ENCODE measurements at places on chromosomes 3 and 15. TPM values are rescaled to one million over a fixed set of nuclear protein-coding genes. Genes with fewer than 3 reads are reported as not detected.

The TGM5 gene
- polyA plus RNA-seq, result 0.09 TPM

The TIGIT gene
- polyA plus RNA-seq, result 0.38 TPM

The LTK gene
- polyA plus RNA-seq, result 2.9 TPM

The WDR76 gene
- 16.4 TPM for polyA plus RNA-seq

The POC1A gene
- 13.2 TPM for polyA plus RNA-seq

The PCSK6 gene
- 25.5 TPM for polyA plus RNA-seq

The MAP2K1 gene
- 53.0 TPM for polyA plus RNA-seq

The KBTBD12 gene
- 2.1 TPM for polyA plus RNA-seq

The C3orf80 gene
- 8.5 TPM for polyA plus RNA-seq

The GPR87 gene
- not detected for polyA plus RNA-seq

The GPR15 gene
- not detected for polyA plus RNA-seq

The MOBP gene
- 0.51 TPM for polyA plus RNA-seq

The IL5RA gene
- 4.0 TPM for polyA plus RNA-seq

The STXBP5L gene
- polyA plus RNA-seq, result 0.10 TPM

The LEKR1 gene
- polyA plus RNA-seq, result 3.0 TPM

The ERICH6 gene
- 0.28 TPM for polyA plus RNA-seq

The SLC12A1 gene
- polyA plus RNA-seq, result 0.29 TPM
